ENCODE measurements at places on chromosomes 7 and 10.

GRCh38 chr7:94129443-94130140 lies 125.4 kb upstream of the BET1 start:
- DNase-seq, result no peak

GRCh38 chr10:15550950-15551349 lies 168.8 kb downstream of the ITGA8 start:
- DNase-seq, result no peak

GRCh38 chr7:158353606-158354570 lies 233.7 kb downstream of the PTPRN2 start:
- no peak for DNase-seq

DNA sequence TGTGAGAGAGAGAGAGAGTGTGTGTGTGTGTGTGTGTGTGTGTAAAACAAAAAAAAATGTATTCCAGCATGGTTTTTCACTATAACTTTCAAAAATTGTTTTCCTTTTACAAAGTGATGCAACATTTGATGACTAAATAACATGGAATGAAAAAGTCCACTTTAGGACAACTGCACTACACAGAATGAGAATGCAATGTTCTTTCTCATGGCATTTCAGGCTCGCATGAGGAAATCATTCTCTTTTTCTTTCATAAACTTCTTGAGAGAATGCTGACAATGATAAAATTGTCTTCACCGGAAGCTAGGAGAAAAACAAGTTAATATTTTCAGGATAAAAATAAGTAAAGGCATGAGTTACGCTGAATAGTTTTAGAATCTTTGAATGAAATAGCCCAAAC lies 53.7 kb downstream of the SLC16A12 start:
- no peak for DNase-seq

DNA sequence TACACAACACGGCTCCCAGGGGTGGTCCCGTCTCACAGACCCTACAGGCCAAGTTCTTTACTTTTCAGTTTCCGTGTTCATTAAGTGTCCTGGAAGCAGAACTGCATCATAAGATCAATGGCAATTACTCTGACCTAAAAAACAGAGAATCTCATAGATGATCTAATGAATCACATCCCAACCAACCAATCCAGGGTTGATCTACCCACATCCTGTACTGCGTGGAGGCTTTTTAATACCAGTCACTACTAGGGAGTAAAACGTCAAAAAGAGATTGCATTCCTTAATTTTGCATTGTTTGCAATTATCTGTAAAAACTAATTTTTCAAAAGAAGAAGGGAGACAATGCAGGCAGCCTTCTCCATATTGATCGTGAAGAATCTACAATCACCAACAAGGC lies 72.6 kb downstream of the PARD3 start:
- no peak for DNase-seq

DNA sequence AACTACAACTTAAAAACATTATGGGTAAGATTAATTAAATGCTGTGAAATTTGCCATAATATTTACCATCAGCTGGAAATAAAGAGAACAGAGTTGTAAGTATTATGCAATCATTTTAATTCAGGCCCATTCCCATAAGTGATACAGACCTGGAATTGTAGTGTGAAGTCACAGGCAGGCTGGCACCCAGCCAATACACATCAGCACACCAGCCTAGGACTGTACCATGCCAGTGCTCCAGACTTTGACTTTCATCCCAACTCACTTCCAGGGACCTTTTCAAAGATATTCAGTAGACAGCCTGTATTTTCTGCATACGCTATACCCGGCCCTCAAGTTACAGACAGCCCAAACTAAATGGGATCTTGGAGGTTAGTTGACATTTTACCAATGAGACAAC lies 143.3 kb downstream of the TES start:
- DNase-seq, result no peak

DNA sequence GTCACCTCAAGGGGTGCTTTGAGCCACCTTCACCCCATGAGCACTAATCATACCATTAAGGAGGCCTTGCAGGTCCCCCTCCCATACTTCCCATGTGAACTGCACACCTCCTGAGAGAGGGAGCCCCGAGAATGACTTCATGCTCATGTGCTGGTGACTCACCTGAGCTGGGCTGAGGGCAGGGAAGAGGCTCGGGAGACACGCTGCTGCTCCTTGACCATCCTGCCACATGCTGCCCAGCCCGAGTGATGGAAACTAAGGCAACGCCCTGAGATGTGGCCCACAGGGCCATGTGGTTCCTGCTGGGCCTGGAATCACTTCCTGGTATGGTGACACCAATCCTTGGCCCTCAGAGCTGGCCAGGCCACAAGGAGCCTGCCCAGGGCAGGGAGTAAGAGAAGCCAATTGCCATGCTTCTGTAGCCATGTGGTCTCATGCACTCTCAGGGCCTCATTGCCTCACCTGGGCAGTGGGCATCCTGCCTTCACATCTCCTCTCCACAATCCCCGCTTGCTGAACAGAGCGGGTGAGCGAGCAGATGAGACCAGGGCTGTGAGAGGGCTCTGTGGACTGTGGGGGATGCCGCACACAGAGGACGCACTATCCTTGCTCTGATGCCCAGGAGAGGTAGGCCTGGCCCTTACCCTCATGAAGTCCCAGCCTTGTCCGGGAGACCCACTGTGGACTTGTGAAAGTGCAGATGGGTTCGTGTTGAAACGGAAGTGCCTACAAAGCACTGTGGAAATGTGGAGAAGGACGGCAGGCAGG lies 18.3 kb upstream of the PPIF start:
- DNase-seq, result no peak

DNA sequence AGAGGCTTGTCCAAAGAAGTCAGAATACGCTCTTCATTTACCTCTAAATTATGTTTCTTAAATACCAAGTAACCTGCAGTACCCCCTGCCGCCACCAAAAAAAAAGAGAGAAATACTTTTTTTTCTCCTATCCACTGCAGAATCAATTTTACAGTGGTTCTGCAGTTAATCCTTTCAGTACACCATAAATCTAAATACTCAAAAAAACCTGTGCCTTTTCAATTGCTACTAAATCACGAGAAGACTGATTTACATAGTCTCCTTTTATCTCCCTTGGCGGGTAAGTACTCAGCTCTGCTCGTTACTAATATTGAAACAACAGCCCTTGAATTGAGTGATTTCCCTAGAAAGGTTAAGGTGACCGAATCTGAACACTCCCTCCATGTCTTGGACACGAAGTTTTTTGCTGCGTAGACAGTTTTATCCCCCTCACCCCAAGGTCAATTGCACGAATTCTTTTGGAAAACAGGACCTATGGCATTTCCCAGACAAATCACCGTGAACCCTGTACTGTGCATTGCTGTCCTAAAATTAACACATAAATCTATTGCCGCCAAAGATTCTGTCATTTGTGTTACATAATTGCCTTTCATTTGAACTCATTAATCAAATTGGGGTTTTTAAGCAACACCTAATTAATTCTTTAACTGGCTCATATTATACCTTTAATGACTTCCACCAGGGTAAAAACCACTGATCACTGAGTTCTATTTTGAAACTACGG lies 512 bp upstream of the VIM start:
- DNase-seq, result no peak

GRCh38 chr7:4820405-4820966 lies 41.3 kb downstream of the PAPOLB start:
- DNase-seq, result no peak

- no peak for DNase-seq
Observed at GRCh38 chr10:51920672-51921071, 221.3 kb upstream of the CSTF2T start.

GRCh38 chr7:133613250-133613790 lies 360.4 kb downstream of the EXOC4 start:
- no peak for DNase-seq

Data from 8988T (cell line).